ENCODE measurements at places on chromosomes 1 and 21.
A peak's percentile ranks its signal among the peaks of the same experiment; 100 is the strongest.

GRCh38 chr1:54809496-54810074, 8.5 kb upstream of the TTC22 start:
- no peak for DNase-seq

- no peak for DNase-seq
Observed at GRCh38 chr21:41624674-41625310, 116.8 kb upstream of the TMPRSS2 start.

GRCh38 chr1:27487966-27488884, 1.7 kb downstream of the WASF2 start:
- DNase-seq = peak; percentile 71

DNA sequence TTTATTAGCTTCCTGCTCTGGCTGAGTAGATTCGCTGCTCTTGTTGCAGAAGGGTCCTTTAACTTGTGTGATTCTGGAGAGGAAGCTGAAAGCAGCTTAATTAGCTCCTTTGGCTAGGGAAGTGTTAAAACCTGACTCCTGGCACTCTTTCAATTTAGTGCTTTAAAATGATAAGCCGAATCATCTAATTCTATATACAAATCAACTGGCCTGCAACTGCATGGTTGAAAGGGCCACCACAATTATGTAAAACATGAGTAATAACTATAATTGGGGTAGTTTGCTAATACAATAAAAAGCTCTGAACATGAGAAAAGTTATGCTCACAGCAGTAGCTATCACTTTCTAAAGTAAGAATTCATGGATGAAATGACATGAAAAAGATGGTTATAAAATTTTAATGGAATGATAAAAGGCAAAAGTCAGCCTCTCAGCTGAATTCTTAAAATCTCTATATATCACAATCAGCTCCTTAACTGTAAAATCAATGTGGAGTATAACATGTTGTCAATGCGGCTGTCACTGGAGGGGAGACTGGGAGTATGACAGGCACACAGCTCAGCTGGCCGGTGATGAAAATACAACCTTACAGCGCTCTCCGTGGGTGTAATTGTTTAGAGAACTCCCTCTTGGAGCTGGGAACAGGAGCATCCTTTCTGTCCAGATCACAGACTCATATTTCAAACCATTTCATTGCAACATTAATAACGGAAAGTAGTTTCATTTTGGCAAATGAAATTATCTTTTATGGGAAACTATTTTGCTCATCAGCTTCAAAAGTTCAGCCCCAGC, 324.4 kb downstream of the KCTD3 start:
- DNase-seq = no peak
